ENCODE measurements at places on chromosomes 6 and 20.

DNA sequence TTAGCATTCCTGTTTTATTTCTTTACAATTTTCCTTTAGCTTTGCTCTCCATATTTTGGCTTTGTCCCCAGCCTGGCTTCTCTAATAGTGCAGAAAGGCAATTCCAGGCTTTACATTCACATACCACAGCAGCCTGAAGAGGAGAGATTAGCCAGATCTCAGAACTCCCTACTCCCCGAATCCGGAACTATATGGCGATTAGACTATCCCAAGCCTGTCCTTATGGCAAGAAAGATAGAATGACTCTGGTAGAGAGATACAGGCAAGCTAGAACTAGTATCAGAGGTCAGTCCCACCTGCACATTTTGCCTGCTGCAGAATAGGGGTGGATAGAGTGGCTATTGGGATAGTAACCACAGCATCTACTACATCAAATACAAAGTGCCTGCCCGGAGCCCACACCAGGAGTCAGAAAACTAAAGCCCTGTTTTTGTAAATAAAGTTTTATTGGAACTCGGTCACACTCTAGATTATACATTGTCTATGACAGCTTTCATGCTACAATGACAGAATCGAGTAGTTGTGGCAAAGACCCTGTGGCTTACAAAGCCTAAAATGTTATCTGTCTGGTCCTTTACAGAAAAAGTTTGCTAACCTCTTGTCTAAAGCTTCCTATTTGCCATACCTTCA lies 17.1 kb upstream of the ADIG start:
- peak; percentile 83 for DNase-seq

GRCh38 chr6:55276745-55277530 lies 50.3 kb upstream of the GFRAL start:
- peak; percentile 78 for DNase-seq

DNA sequence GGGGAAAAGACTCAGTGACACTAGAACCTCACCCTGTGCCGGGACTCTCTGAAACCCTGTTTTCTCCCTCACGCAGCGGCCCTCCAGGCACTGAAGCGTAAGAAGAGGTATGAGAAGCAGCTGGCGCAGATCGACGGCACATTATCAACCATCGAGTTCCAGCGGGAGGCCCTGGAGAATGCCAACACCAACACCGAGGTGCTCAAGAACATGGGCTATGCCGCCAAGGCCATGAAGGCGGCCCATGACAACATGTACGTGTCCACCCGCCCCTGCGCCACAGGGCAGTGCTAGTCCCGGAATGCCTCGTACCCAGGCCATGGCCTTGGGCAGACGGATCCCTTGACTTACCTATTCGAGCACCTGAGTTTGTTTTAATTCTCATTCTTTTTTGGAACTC lies 37.2 kb downstream of the CHMP4B start:
- no peak for DNase-seq

- DNase-seq: no peak
These were observed 229.5 kb upstream of the RNF24 start for GRCh38 chr20:4244700-4245485.

GRCh38 chr6:45791211-45792168 lies 224.2 kb downstream of the CLIC5 start:
- no peak for DNase-seq

GRCh38 chr6:22709803-22710202 lies 140.4 kb downstream of the HDGFL1 start:
- DNase-seq: no peak

GRCh38 chr6:163985710-163986109 lies 571.2 kb downstream of the QKI start:
- DNase-seq: no peak
